Central memory CD8-positive, alpha-beta T cell (primary cell): ENCODE measurements at places on chromosomes 7 and 10.

DNA sequence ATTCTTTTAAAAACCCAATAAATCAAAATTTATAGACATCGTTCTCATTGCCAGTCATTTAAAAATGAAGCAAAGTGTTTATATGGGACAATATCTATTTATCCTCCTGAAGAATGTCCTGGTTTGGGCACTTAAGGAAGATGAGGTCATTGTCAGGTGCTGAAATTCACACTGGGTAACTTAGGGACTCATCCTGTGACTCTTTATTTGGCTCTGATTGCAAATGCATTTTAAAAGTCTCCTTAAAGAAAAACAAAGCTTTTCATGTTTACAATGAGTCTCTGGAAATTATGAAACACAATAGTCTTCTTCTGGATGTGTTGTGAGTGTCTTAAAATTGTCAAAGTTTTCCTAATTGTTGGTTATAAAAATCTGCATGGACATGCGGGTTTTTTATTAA lies 69.5 kb upstream of the GPR158 start:
- no peak for DNase-seq
- H3K27me3 ChIP-seq = peaks cover 54% of the 10 kb centered on the region
- H3K4me1 ChIP-seq = no peaks in the 10 kb centered on the region
- no peak overlapping the region for H3K4me3 ChIP-seq
- H3K36me3 ChIP-seq = no peaks in the 10 kb centered on the region
- no peak overlapping the region for H3K27ac ChIP-seq

DNA sequence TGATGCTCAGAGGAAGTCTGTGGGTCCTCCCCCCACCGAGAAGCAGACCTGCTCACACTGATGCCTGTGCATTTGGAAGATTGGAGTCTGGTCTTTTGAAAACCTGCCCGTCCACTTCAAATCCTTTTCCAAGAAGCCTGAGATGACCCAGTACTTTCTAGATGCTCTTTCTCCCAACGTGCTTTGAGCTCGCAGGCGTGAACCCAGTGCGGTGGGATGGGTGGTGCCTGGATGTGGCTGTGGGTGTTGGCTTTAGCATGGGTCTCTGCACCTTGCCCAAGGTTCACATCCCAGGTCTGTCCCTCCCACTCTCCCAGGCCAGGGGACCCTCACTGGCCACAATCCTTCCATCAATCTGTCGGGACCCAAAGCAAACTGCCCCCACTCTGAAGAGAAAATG lies 170.2 kb downstream of the ADARB2 start:
- no peaks in the 10 kb centered on the region for H3K4me1 ChIP-seq
- no peak for DNase-seq
- peaks cover 5% of the 10 kb centered on the region for H3K36me3 ChIP-seq
- no peak overlapping the region for H3K27ac ChIP-seq
- peaks cover 37% of the 10 kb centered on the region for H3K27me3 ChIP-seq

DNA sequence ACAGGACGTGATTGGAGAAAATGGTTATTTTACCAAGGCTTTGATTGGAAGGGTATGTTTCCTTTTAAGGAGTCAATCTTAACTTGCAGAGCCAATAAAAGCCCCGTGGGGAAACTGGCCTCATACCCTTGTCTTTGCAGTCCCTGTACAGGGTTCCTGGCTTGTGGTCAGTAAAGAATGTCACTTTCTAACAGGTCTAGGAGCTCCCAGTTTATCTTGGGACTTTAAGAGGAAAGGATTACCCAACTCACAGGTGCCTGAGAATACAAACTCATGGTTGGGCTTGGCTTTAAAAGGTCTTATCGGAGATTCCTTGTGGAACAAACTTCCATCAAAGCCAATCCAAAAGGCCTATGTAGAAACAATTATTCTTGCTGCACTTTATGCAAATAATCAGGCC lies 221.8 kb downstream of the PHF14 start:
- H3K27me3 ChIP-seq = peaks cover 11% of the 10 kb centered on the region
- no peak overlapping the region for H3K27ac ChIP-seq
- no peak overlapping the region for H3K4me3 ChIP-seq
- H3K36me3 ChIP-seq = no peaks in the 10 kb centered on the region

- H3K36me3 ChIP-seq = peaks cover 67% of the 10 kb centered on the region
- no peak overlapping the region for H3K27ac ChIP-seq
- no peak overlapping the region for H3K4me3 ChIP-seq
- no peak for DNase-seq
- H3K4me1 ChIP-seq = no peaks in the 10 kb centered on the region
- no peaks in the 10 kb centered on the region for H3K27me3 ChIP-seq
Measured at GRCh38 chr7:98949336-98950044, 71.2 kb downstream of the TRRAP start.

- no peaks in the 10 kb centered on the region for H3K4me1 ChIP-seq
- H3K36me3 ChIP-seq = no peaks in the 10 kb centered on the region
- DNase-seq = no peak
- no peak overlapping the region for H3K27ac ChIP-seq
- H3K4me3 ChIP-seq = no peak overlapping the region
Measured at GRCh38 chr7:24778543-24779282, 21.4 kb upstream of the GSDME start.

DNA sequence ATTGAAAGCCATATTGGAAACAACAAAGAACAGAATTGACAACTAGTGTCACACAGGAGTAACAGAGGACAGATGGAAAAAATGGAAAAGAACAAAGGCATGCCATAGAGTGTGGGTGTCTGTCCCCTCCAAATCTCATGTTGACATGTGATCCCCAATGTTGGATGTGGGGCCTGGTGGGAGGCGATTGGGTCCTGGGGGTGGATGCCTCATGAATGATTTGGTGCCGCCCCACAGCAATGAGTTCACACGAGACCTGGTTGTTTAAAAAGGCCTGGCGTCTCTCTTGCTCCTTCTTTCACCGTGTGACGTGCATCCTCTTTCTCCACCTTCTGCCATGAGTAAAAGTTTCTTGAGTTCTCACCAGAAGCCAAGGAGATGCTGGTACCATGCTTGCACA lies 87.4 kb upstream of the GPR26 start:
- H3K4me3 ChIP-seq = no peak overlapping the region
- peaks cover 81% of the 10 kb centered on the region for H3K27me3 ChIP-seq
- no peaks in the 10 kb centered on the region for H3K36me3 ChIP-seq
- DNase-seq = no peak
- no peaks in the 10 kb centered on the region for H3K4me1 ChIP-seq
- no peak overlapping the region for H3K27ac ChIP-seq

- peaks cover 84% of the 10 kb centered on the region for H3K27me3 ChIP-seq
- H3K4me1 ChIP-seq = no peaks in the 10 kb centered on the region
- DNase-seq = no peak
- no peak overlapping the region for H3K4me3 ChIP-seq
Measured at GRCh38 chr7:55147736-55148135, 128.9 kb downstream of the EGFR start.

DNA sequence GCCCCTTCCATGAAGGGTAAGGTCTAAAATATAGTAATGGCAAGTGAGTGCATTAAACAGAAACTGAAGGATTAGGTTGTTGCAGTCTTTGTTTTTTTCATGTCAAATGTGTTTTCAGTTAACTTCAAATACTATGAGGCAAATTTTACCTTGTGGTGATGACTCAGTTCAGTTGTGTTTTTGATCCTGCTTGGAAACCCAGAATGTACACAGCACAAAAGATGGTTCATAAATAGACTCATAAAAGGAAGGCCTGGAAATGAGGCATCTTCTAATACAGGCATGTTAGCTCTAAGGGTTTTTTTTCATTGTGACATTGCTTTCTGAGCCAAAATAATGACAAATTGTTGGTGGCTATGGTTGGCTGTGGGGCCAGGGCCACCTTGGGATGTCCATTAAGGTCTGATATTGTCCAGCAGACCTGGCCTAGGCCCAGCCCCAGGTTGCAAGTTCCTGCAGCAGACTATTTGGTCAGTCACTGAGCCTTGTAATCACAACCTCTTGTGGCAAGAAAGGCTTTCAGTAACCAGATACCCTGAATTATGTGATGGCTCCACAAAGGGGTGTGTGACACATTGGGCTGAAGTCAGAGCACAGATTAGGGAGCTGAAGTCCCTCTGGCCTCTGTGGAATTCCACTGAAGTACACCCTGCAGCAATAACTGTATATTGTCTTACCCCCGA lies 69.0 kb upstream of the SAMD8 start:
- peaks cover 7% of the 10 kb centered on the region for H3K27me3 ChIP-seq
- DNase-seq = no peak
- peaks cover 1% of the 10 kb centered on the region for H3K36me3 ChIP-seq

DNA sequence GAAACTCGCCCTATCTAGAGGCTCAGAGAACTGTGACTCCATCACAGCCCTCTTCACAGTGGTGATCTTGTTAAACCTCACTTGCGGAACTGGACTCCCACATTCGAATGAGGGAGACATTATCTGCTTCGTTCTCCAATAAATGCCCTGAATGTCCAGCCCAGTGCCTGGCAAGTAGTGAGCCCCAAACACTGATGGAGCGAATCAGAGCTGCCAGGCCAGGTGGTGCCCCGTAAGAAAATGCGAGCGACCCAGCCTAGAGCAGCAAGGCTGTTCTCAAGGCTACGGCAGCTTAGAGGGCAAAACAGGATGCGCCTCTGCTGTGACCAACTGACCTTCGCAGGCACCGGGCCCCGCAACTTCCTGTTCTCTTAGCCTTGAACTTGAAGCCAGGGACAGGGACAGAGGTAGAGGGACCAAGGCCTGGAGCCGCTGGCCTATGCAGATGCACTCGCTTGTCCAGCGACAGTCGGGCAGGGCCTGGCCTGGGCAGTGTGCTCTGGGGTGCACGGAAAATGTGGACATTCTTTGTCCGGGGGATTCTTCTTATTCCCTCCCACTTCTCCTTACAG lies 217.6 kb downstream of the TCERG1L start:
- no peak for DNase-seq
- no peaks in the 10 kb centered on the region for H3K4me1 ChIP-seq
- no peak overlapping the region for H3K4me3 ChIP-seq
- no peaks in the 10 kb centered on the region for H3K36me3 ChIP-seq
- H3K27ac ChIP-seq = no peak overlapping the region

- no peaks in the 10 kb centered on the region for H3K36me3 ChIP-seq
- H3K27me3 ChIP-seq = no peaks in the 10 kb centered on the region
- no peak for DNase-seq
- H3K4me3 ChIP-seq = no peak overlapping the region
- no peak overlapping the region for H3K27ac ChIP-seq
Measured at GRCh38 chr7:150939052-150939451, 39.1 kb downstream of the KCNH2 start.

DNA sequence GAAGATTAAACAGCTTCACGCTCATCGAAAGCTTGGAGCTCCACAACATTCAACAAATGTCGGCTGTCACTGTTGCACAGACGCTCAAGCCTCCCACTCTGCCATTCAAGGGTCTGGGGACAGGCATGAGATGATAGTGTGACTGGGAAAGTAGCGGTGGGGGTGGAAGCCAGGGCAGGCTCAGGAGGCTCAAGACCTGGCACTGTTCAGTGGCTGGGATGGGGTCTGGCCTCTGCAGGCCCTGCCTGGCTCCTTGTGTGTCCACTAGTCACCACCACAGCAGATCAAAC lies 13.5 kb upstream of the GTPBP4 start:
- no peak for DNase-seq
- peaks cover 2% of the 10 kb centered on the region for H3K36me3 ChIP-seq
- no peak overlapping the region for H3K4me3 ChIP-seq
- H3K27ac ChIP-seq = no peak overlapping the region
- no peaks in the 10 kb centered on the region for H3K4me1 ChIP-seq

GRCh38 chr10:123636598-123637325 lies 29.4 kb upstream of the GPR26 start:
- DNase-seq = no peak
- H3K36me3 ChIP-seq = no peaks in the 10 kb centered on the region
- H3K4me1 ChIP-seq = no peaks in the 10 kb centered on the region
- H3K4me3 ChIP-seq = no peak overlapping the region
- peaks cover 64% of the 10 kb centered on the region for H3K27me3 ChIP-seq
- no peak overlapping the region for H3K27ac ChIP-seq

- DNase-seq = no peak
- H3K27ac ChIP-seq = no peak overlapping the region
- H3K4me3 ChIP-seq = no peak overlapping the region
- H3K27me3 ChIP-seq = peaks cover 22% of the 10 kb centered on the region
Measured at GRCh38 chr10:49781247-49781646, 19.1 kb upstream of the OGDHL start.

GRCh38 chr7:141519623-141520022 lies 31.6 kb upstream of the AGK start:
- peaks cover 3% of the 10 kb centered on the region for H3K36me3 ChIP-seq
- H3K4me3 ChIP-seq = no peak overlapping the region
- H3K27me3 ChIP-seq = peaks cover 38% of the 10 kb centered on the region
- no peaks in the 10 kb centered on the region for H3K4me1 ChIP-seq
- no peak overlapping the region for H3K27ac ChIP-seq
- no peak for DNase-seq

GRCh38 chr7:111485701-111486380 lies 76.5 kb downstream of the IMMP2L start:
- peaks cover 2% of the 10 kb centered on the region for H3K36me3 ChIP-seq
- no peak overlapping the region for H3K4me3 ChIP-seq
- DNase-seq = no peak
- H3K27ac ChIP-seq = no peak overlapping the region

- peaks cover 10% of the 10 kb centered on the region for H3K27me3 ChIP-seq
- no peak for DNase-seq
- H3K27ac ChIP-seq = no peak overlapping the region
- H3K4me1 ChIP-seq = no peaks in the 10 kb centered on the region
Measured at GRCh38 chr7:29017713-29018112, 59.6 kb upstream of the TRIL start.

DNA sequence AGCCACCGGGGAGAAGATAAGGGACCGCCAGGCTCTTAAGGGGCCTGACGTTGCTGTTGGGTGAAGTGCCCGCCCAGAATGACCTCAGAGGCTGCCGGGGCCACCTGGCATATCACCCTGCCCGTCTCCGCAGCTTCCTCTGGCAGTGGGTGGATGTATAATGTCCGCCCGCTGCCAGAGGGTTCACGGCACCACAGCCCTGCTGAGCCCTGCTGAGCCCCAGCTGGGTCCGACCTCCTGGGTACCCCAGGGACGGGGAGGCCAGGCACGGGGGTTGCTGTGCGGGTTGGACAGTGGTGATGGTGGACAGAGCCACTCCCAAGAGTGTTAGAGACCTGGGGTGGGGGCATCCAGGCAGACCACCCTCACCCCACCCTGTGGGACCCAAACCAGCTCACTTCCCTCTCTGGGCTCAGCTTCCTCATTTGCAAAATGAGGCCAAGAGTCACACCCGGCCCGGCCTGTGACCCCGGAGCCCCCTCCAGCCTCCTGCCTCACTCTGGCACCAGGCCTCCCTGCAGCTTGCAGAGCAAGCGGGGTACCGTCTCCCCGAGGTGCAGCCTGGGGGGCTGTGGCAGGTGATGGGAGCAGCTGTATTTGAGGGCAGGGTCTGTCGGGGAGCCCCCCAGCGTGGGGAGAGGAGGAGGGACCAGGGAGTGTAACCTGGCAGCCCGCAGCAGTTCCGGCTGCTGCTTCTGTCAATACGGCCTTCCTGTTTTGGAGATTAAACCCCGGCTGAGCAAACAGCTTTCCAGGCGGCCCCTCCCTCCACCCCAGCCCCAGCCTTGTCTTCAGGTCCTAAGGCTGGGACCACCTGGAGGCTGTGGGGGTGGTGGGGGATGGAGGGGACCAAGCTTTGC lies 8.4 kb upstream of the LFNG start:
- peak; percentile 42 for DNase-seq
- no peaks in the 10 kb centered on the region for H3K27me3 ChIP-seq
- H3K27ac ChIP-seq = peak overlapping the region; percentile 78
- H3K36me3 ChIP-seq = peaks cover 8% of the 10 kb centered on the region

GRCh38 chr10:124996854-124997215 lies 54.9 kb downstream of the ZRANB1 start:
- no peak for DNase-seq
- H3K4me3 ChIP-seq = no peak overlapping the region
- no peaks in the 10 kb centered on the region for H3K4me1 ChIP-seq
- H3K27me3 ChIP-seq = no peaks in the 10 kb centered on the region
